Fibroblast of skin of left quadriceps (primary cell): ENCODE measurements at places on chromosomes 3 and 15.

DNA sequence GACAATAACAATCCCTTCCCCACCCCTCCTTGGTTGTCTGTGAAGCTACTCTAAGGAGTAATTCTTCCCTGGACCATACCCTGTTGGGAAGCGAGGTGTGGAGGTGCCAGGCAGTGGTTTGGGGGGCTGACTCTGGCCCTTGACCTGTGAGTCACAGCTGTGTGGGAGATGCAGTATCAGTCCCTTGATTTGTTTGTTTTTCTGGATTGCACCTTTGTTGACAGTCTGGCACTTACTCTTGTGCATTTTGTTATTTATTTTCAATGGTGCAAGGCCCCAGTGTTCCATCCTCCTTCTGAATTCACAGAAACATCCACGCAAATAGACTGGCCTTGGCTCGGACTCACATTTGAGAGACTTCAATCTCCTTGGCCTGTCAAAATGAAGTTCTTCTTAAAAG, 29.7 kb downstream of the TMEM45A start:
- no peak for DNase-seq

DNA sequence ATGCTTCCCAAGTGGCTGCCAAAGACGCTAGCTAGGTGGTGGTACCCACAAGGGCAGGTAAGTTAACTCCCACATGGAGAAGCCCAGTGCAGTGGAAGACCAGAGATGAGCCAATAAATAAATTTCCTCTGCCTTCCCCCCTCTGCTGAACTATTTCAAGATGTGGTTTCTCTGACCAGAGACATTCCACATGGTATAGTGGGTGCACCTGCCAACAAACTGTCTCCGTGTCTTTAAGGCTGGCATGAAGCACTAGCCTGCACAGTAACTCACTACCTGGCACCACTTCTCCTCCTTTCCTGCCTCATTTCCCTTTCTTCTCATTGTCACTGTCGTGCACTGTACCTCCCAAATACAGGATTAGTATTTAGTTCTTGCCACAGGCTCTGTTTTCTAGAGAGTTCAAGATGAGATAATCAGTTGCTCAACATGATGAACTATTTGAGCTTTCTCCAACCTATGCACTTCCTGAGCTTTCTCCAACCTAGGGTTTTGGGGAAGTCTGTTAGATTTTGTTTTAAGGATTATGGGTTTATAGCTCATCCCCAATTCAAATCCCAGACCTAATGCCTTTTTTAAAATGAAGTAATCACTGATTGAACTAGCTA, 8.4 kb upstream of the CRTAP start:
- no peak for DNase-seq

GRCh38 chr15:33278816-33279612, 31.8 kb upstream of the RYR3 start:
- peak; percentile 68 for DNase-seq

DNA sequence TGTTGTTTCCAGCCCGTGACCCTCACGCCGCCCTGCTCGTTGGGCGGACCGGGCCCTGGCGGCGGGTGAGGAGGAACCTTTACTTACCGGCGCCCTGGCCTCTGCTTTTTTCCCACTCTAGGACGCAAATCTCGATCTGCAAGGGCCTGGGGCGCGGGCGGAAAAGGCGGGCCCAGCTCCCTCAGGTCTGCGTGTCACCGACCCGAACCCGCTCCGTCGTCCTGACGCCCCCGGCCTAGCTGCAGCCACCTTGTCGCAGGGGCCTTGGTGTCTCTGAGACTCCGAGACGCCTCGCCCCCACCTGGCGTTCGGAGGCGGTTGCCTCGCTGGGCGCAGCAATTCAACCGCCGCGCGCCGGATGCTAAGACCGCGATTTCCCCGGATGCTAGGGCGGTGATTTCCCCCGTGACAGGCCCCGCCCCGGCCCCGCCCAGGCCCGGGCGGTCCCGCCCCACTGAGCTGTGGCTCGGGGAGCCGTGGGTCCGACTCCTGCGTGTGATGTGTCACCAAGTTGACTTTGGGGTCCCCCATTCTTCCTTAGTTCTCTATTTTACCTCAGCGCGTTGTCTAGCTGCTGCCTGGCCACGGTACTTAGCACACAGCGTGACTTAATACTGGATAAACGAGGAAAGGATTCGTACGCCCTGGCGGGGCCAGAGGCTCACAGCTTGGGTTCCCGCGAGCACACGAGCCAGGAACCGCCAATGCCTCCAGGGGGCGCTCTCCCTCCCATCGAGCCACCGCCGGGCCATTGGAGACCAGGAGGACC, at the start of gene RPL39L:
TSS of gene RPL39L (minus strand) at position 371 of the 769 bp plus-strand sequence. CDS start 18,196 bp downstream, outside the sequence.
- peak; percentile 67 for DNase-seq

GRCh38 chr3:128554100-128554464, 61.1 kb upstream of the GATA2 start:
- no peak for DNase-seq

DNA sequence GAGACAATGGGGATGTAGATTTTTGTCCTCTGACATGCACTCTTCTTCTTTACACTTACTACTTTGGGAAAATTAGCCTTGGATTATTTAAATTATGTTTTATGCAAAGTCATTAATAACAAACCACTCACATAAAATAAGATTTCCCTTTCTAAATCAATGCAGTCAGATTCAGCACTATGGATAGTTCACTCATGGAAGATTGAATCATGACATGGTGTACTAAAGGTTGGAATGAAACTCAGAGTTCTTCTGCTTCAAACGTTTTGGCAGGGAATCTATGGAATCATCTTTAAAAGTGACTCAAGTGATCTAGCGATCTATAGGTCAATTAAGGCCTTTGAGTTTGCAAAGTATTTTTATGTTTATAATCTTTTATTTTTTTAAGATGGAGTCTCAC, 154.3 kb downstream of the KCNMB2 start:
- no peak for DNase-seq

GRCh38 chr3:126205717-126206655, 25.6 kb upstream of the ALDH1L1 start:
- no peak for DNase-seq

DNA sequence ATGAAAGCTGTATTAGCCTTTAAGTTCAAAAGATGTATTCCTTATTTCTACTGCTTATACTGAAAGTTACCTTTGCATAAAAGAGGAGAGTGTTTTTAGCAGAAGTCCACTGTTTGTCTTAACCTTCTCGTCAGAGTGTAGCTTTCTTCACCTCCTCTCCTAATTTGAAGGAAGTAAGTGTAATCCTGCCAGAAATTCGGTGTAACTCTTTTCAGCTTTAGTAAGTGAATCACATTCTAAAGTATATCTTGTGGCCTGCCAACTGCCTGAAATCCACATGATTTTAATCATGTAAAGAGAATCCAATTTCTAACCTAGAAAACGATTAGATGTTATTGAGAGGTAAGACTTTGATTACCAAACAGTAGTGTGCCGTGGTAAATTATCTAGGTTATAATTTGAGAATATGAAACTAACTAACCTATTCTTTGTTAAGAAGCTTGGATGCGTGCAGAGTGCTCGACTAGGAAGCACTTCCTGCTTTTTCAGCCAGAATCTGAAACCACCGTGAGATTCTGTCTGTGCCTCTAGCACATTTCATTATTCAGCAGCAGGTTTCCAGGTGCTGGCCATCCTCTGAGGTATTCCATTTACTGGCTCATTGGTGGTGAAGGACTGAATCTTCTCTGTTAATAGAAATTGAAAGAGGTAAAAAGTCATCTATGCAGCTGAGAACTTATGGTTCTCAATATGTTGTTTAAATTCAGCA, 7.5 kb downstream of the GYG1 start:
- no peak for DNase-seq

GRCh38 chr3:42880183-42880582, 4.5 kb upstream of the CYP8B1 start:
- no peak for DNase-seq

DNA sequence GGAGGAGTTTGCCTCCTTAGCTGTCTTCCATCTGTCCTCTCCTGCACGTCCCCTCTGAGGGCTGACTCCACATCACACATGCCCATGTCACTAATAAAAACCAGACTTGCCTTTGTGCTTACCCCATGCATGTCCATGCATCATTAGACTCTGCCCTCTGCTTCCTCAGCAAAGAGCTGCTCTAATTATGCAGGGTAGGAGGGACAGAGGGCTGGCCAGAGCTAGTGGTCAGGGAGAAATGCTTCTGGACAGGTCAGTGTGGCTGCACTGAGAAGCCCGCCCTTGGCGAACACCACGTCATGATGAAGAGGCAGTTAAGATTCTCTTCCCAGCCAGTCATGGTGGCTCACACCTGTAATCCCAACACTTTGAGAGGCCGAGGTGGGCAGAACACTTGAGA, 8.9 kb downstream of the CA12 start:
- peak; percentile 36 for DNase-seq
